ENCODE measurements at places on chromosomes 7 and 10. TPM values are rescaled to one million over a fixed set of nuclear protein-coding genes. Genes with fewer than 3 reads are reported as not detected.

The PNLIP gene
- total RNA-seq = not detected

The LHFPL3 gene
- not detected for total RNA-seq

The GRID1 gene
- 0.16 TPM for total RNA-seq

The RBP4 gene
- not detected for total RNA-seq

The SPDYE9 gene
- not detected for total RNA-seq

The PDCD4 gene
- total RNA-seq = 41.0 TPM

The HGF gene
- total RNA-seq = 78.2 TPM

Measured in epithelial cell of alveolus of lung (primary cell).